Caudate nucleus (tissue), 63 donors: ENCODE measurements at places on chromosomes 3 and 15.

GRCh38 chr3:6935970-6936369 is 75.1 kb downstream of the GRM7 start:
- no peak for DNase-seq

GRCh38 chr3:23085261-23085660 is 117.9 kb upstream of the UBE2E2 start:
- DNase-seq, result no peak

- DNase-seq, result no peak
These were observed 782.2 kb downstream of the VGLL3 start for GRCh38 chr3:86208772-86209171.

- DNase-seq, result no peak
These were observed 44.6 kb upstream of the SPPL2A start for GRCh38 chr15:50810128-50810527.

DNA sequence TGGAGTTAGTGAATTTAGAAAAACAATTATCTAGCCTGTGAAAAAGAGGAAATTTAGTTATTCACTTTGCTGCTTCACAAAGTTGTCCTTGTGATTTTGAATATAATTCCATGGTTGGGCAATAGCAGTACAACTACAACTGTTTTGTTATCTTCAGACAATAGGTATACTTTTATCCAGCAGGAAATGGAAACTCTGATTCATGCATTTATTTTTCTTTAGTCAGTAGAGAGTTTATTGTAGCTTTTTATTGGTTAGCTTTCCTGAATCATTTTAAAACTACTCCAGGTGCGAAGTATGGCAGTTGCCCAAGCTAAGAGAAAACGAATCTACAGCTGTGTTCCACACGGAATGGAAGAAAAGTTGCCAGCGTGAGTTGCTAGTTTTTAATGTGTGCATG is 80.3 kb downstream of the TM4SF4 start:
- DNase-seq, result no peak

- DNase-seq, result no peak
These were observed 4.4 kb downstream of the LAMP3 start for GRCh38 chr3:183158113-183158512.

DNA sequence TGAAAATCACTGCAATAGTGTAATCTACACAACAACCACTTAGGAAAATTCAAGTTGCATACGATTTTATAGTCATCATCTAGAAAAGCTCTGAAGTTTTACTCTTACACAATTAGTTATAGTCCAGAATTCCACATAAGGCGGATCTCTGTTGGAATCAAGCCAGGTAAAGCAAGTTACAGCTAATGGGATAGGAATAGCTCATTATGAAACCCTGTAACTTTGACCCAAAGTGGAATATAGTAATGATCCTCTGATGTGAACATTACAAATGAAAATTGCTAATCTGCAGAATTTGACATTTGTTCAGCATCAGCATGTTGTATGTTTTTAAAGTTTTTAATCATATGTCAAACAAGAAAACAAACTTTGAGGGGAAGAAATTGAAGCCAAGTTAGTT is 4.4 kb downstream of the CERS3 start:
- DNase-seq, result no peak

DNA sequence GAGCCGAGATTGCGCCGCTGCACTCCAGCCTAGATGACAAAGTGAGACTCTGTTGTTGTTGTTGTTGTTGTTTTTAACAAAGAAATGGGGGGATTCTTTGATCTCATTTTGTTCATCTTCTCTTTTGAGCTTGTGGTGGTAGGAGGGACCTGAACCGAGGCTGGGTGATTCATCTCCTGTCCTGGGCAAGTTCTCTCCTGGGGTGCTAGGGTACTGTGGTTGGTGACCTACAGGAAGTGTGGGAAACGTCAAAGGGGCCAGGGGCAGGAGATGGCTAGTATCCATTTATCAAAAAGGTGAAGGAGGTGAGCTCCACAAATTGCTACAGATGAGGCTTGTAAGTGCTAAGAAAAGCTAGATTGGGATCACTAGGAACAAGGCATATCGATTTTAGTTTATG is 14.3 kb downstream of the PPCDC start:
- DNase-seq, result no peak

DNA sequence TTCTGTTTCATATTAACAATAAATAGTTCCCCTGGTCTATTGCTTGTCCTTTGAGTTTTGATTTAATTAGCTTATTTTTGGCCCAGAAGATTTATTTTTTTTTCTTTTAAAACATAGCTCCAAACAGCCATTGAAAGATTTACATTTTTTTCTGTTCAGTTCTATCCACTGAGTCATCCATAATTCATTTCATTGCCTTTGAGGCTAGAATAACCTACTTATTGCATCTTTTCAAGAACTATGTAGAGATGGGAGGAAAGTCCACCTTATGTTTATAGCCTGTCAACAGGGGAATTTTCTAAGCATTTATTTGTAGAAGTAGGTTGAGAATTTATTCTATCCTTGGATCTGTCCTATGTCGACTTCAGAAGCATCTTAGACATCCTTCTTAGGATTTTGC is 53.4 kb upstream of the CHD2 start:
- DNase-seq, result no peak

- no peak for DNase-seq
These were observed 27.1 kb downstream of the CCNB2 start for GRCh38 chr15:59131969-59132562.

DNA sequence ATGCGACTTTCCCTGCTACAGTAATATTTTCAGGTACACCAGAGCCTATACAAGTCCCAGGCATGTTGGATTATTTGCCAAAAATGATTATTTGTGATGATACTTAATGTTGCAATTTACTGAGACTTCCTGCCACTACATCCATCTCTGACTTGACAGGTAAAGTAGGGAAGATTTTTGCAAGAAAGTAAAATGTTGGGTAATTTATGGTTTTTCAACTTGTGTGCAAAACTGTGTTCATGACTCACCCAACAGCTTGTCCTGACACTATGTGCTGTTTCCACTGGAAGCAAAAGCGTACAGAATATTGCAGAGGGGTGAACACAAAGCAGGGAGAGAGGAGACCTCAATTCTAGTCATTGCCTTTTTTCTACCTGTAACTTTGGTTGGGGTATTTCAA is 5.4 kb upstream of the CRBN start:
- DNase-seq, result no peak

- DNase-seq, result no peak
These were observed 666 bp upstream of the SEMA3F start for GRCh38 chr3:50154476-50154839.

GRCh38 chr3:19702416-19703078 is 231.5 kb downstream of the EFHB start:
- DNase-seq, result no peak

GRCh38 chr3:171240504-171240835 is 213.9 kb upstream of the SLC2A2 start:
- DNase-seq, result no peak

GRCh38 chr3:32423956-32424557 is 32.4 kb downstream of the CMTM7 start:
- no peak for DNase-seq

- DNase-seq, result no peak
These were observed 682 bp downstream of the ITPKA start for GRCh38 chr15:41494190-41494921.

- no peak for DNase-seq
These were observed 155.9 kb upstream of the ICE2 start for GRCh38 chr15:60634815-60635214.

DNA sequence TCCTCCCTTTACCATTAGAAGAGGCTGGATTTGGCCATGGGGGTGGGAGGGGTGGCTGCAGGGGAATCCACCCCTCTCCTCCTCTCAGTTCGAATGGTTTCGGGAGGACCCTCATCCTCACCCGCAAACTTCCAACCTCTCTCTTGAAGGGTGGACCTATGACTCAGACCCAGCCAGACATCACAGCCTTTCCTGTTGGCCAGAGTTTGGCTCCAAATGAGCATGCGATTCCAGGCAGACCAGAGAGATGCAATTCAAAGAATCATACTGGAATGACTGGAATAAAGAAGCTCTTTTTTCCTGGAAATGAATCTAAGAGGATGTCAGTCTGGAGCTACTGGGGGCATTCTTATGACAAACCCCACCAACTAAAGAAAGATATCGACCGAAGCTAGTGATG is 516.7 kb upstream of the MDFIC2 start:
- DNase-seq, result no peak

- no peak for DNase-seq
These were observed 92.6 kb downstream of the SLCO3A1 start for GRCh38 chr15:91946075-91946474.

GRCh38 chr15:38614621-38615020 is 50.0 kb upstream of the RASGRP1 start:
- DNase-seq, result no peak

- DNase-seq, result no peak
These were observed 25.0 kb downstream of the LSM3 start for GRCh38 chr3:14203521-14204079.

DNA sequence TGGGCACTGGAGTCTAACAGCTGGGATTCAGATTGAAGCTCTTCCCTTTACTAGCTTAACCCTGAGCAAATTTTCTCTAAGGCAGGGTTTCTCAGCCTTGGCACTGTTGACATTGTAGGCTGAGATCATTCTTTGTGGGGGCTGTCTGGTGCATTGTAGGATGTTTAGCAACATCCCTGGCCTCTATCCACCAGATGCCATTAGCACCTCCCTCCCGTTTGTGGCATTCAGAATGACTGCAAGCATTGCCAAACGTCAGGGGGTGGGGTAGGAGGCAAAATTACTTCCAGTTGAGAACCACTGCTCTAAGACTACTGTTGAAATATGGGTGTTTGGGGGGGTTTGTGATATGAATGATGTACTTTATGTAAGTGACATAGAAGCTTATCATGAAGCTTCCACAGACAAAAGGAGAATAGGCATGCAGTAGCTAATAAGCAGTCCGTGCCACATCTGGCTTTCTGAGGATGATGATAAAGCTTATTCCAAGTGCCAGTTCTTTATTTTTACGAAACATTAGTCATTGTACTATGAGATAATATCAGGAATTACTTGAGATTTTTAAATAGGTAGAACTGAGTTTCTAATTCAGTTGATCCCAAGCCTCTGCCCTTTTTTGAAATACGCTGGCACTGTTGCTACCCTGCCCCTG is 39.3 kb downstream of the NKIRAS1 start:
- DNase-seq, result no peak

GRCh38 chr3:198113206-198114053 is 153.4 kb downstream of the LMLN start:
- no peak for DNase-seq

- no peak for DNase-seq
These were observed 82.0 kb downstream of the CHCHD4 start for GRCh38 chr3:14042680-14043079.

- no peak for DNase-seq
These were observed 279.6 kb upstream of the PEX5L start for GRCh38 chr3:180316321-180316720.

GRCh38 chr15:73328981-73329380 is 39.8 kb downstream of the HCN4 start:
- DNase-seq, result no peak

- no peak for DNase-seq
These were observed 51.8 kb downstream of the RNF111 start for GRCh38 chr15:59039225-59039624.

GRCh38 chr3:188796122-188796631 is 375.6 kb upstream of the TPRG1 start:
- DNase-seq, result no peak

- DNase-seq, result no peak
These were observed 215.1 kb downstream of the NECTIN3 start for GRCh38 chr3:111286746-111287145.

- DNase-seq, result no peak
These were observed 187.8 kb downstream of the TUSC7 start for GRCh38 chr3:116897382-116897781.

GRCh38 chr3:8538223-8538622 is 36.6 kb downstream of the LMCD1 start:
- no peak for DNase-seq

GRCh38 chr15:34496207-34496995 is 58.8 kb upstream of the GOLGA8A start:
- no peak for DNase-seq
